ENCODE measurements at places on chromosomes 3 and 15. TPM values are rescaled to one million over a fixed set of nuclear protein-coding genes. Genes with fewer than 3 reads are reported as not detected.

DNA sequence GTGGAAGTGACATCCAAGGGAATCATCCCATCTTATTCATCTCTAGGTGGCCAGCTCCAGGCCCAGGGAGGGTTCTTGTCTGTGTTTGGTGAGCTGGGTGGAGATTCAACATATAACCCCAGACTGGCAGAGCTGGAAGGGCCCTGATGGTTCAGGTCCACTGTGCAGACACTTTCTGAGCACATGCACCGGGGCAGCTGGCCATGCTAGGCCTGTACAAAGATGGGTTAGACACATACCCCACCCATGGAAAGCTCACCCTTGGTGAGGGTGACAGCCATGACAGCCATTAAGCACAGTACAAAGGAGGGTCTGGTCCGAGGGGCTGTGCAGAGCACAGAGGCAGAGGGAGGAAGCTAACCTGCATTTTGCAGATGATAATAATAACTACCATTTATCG is 100.4 kb downstream of the CORO2B start:
- DNase-seq: no peak

DNA sequence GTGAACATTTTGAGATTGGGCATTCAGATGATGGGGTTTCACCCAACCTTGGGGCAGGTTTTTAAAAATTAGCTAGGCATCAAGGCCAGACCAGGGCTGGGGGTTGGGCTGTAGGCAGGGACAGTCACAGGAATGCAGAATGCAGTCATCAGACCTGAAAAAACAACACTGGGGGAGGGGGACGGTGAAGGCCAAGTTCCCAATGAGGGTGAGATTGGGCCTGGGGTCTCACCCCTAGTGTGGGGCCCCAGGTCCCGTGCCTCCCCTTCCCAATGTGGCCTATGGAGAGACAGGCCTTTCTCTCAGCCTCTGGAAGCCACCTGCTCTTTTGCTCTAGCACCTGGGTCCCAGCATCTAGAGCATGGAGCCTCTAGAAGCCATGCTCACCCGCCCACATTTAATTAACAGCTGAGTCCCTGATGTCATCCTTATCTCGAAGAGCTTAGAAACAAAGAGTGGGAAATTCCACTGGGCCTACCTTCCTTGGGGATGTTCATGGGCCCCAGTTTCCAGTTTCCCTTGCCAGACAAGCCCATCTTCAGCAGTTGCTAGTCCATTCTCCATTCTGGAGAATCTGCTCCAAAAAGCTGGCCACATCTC is 6.1 kb downstream of the RHO start:
- no peak for DNase-seq

Gene LEKR1
- total RNA-seq: 1.0 TPM

DNA sequence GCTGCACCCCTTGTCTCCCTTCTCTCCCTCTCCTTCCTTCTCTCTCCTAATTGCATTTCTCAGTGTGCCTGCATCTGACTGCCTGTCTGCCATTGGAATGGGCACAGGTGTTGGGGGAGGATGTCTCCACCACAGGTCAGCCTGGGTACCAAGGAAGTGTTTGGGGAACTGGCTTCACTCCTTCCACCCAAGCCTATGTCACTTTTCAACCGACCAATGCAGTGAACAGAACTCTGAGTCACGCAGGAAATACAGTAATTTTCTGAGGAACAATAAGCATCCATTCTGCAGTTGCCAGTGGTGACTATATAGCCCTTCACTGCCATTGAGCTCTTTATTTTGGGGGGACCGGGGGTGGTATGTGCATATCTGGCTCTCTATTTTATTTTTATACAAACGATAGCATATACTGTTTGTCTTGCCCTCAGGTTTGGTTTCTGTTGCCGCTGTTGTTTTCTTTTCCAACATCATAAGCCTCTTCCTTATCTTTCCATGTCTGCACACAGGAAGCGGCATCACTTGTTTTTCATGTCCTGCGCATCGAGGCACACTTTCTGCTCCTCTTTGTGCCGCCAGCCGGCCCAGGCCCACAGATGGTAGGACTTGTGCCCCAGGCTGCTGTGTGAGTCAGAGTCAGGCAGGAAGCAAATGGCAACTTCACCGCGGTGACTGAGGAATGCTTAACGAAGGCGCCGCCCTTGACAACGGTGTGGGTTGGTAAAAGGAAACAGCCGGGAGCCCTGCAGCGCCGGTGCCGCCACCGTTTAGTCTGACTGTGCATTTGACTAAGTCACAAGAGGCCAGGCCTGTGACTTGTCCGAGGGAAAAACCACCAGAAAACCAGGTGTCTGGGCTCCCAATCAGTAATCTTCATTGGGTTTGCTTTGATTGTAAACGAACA is 21.1 kb upstream of the CDCP1 start:
- peak; percentile 80 for DNase-seq

Gene ACKR2
- total RNA-seq: 0.51 TPM

Gene NMB
- total RNA-seq: 1.9 TPM

DNA sequence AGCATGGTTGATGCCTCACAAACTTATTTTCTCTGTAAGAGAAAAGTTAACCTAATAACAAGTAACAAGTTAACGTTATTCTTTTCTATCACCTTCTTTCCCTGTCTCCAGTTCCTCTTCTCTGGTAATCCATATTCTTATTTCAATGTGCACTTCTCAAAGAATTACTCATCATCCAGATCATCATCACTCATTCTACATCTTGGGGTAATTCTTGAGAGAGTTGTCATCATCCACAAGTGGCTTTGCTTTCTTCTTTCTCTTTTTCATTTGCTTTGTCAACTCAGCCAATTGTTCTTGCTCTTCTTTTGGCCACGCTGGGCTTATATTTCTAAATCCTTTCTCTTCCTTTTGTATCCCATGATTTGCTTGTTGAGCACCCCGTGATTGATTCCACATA is 20.8 kb upstream of the RNF111 start:
- DNase-seq: no peak

Gene OXTR
- total RNA-seq: not detected

Gene SECISBP2L
- total RNA-seq: 34.7 TPM

Gene GP5
- total RNA-seq: not detected

Gene SPINK8
- not detected for total RNA-seq

DNA sequence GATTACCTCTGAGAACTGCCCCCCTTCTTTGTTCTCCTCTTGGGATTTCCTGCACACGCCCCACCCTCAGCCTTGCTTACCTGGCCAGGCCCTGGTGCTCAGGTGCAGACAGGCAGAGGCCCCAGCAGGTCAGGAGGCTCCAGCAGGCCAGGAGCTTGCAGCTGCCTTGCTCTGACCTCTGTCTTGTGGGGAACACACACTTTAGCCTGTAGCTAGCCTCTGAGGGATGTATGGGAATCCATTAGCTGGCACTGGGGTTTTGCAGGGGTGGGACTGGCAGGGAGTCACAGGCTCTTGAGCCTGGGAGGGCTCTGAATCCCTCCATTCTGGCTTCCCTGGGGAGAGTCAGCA is 2.7 kb downstream of the SMAD6 start:
- DNase-seq: no peak

DNA sequence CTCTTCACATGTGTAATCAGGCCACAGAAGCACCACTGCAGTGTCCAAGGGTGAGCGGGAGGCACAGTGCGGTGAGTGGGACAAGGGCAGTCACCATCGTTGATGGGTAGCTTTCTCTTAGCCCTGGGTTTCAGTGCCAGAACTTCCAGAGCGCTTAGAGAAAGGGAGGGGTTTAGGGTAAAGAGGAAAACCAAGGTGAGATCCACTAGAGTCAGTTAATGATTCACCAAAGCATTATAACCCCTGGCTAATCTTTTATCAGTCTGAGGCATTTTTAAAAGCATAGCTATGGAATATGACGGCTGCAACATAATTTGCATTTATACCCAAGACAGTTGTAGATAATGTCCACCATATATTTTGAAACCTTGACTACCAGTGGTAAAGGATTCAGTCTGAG is 94.8 kb downstream of the SHQ1 start:
- DNase-seq: no peak

DNA sequence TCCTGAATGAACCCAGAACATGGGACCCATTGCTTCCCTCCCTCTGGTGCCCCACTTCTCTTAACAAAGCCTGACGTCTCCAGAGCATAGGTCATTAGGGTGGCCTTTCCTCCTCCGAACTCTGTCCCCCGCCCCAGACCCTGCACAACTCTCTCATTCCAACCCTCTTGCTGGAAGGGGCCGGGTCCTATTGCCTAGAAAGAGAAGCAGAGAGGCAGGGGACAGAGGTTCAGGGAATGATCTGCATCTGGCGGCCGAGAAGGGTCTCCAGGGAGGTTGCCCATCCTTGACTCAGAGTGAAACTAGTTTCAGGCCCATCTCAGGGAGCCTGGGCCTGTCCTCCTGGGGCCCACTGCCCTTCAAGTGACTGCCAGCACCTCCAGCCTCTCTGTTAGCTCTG is 79.0 kb downstream of the LINGO1 start:
- DNase-seq: no peak

DNA sequence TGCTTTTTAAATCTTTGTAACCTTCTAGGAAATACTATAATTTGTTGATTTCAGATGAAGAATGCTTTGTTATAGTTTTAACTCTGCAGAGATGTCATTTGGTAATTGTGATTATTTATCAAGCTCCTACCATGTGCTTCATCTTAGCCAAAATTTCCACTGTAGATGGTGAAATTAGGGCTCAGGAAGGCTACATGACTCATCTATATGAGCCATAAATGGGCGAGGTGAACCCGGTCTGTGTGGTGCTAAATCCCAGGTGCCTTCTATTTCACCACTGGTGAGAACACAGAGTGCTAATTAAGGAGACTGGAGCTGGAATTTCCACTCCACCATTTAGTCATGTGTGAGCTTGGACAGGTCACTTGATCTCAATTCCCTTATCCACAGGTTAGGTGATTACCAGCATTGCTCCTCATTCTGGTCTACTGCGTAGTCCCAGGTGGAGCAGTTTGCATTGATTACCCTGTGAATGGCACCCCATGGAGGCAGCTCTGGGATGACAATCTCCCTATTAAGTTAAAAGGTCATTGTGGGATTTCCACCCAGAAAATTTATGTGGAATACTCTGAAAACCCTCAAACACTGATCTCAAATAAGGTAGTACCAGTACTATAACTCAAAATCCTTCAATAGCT is 2.8 kb upstream of the CCR3 start:
- DNase-seq: no peak

- no peak for DNase-seq
These were observed 13.5 kb upstream of the ZFYVE19 start for GRCh38 chr15:40793216-40793989.

DNA sequence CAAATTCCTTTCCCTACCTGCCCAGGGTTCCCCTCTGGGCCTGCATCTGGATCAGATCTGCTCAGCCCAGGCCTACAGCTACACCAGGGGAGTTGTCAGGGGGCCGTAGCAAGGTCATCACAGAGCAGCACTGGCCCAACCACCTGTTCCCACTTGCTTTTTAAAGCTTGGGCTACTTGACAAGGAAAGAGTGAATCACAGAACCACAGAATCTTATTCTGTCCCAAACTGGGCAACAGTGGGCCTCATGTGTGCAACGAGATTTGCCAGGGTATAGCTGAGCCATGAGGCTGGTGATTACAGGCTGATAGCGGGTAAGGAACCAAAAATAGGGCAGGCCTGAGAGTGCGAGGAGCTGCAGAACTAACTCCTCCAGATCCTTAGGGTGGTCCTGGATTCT is 66.7 kb downstream of the MYLK start:
- no peak for DNase-seq

DNA sequence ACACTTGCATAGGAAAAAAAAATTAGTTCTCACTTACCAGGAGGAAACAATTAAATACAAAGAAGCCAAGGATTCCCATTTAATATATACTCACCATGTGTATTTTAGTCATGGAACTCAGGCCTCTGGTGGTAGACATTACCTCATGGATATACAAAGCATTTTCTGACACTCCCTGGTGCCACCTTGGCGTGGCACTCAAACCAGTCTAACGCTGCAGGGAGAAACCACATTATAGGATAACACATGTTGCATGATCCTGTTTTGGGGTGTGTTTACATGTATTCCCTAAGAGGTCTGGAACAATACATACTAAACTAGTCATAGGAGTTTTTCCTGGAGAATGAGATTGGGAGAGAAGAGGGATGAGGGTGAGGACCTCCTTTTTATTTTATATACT is 5.9 kb upstream of the RTF1 start:
- no peak for DNase-seq

GRCh38 chr15:64013179-64014062 is 32.9 kb downstream of the DAPK2 start:
- DNase-seq: no peak

GRCh38 chr3:70811880-70812279 is 499.4 kb upstream of the MDFIC2 start:
- DNase-seq: peak; percentile 23

Gene GATM
- 38.3 TPM for total RNA-seq

Data from heart left ventricle (tissue), 16 donors.